ENCODE measurements at places on chromosomes 6 and 20.
A peak's percentile ranks its signal among the peaks of the same experiment; 100 is the strongest.

- H3K36me3 ChIP-seq, result no peaks in the 10 kb centered on the region
- H3K4me3 ChIP-seq, result no peak overlapping the region
- H3K27ac ChIP-seq, result no peak overlapping the region
- no peaks in the 10 kb centered on the region for H3K27me3 ChIP-seq
These were observed 386.9 kb downstream of the CDH26 start for GRCh38 chr20:60345106-60345505.

DNA sequence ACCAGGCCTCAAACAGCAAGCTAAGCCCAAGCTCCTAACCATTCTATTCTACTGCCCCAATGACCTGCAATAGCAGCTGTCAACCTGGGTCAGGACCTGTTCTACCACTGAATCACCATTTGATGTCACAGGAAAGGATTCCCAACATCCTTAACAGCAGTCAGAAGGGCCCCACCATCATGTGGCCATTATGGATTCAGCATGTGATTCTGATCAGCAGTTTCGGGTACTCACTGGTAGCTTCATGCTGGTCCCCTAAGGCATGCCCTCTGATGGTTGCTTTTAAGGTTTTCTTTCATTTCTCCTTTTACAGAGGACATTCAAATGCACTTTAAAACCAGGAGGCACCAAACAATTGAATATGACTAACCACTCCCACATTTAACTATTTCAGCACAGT lies 37.3 kb upstream of the MAP7 start:
- H3K27ac ChIP-seq, result no peak overlapping the region
- H3K27me3 ChIP-seq, result no peaks in the 10 kb centered on the region
- no peaks in the 10 kb centered on the region for H3K4me1 ChIP-seq
- no peak overlapping the region for H3K4me3 ChIP-seq

DNA sequence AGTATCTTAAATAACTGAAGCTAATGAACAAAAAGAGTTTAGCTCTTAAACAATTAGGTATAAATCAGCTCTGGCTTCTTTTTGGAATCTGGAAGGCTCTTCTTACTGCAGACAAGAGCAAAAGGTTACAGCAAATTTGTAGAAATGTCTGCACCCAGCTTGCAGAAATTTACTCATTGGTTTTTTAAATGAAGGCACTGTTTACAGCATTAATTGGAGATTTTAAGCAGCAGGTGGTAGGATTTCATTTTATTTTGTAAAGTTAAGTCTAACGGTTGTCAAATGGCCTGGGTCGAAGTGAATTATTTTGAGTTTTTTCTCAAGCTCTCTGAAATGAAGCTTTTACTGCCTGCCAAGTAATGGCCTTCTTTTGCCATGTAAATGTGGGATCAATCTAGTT lies 102.1 kb downstream of the NRSN1 start:
- no peak overlapping the region for H3K4me3 ChIP-seq
- H3K27me3 ChIP-seq, result peaks cover 19% of the 10 kb centered on the region
- H3K4me1 ChIP-seq, result peaks cover 5% of the 10 kb centered on the region
- no peaks in the 10 kb centered on the region for H3K36me3 ChIP-seq
- H3K27ac ChIP-seq, result no peak overlapping the region
- no peak for DNase-seq

GRCh38 chr20:47818996-47819609 lies 33.8 kb upstream of the SULF2 start:
- H3K27ac ChIP-seq, result no peak overlapping the region
- no peak overlapping the region for H3K4me3 ChIP-seq
- H3K36me3 ChIP-seq, result no peaks in the 10 kb centered on the region
- no peaks in the 10 kb centered on the region for H3K4me1 ChIP-seq
- H3K27me3 ChIP-seq, result peaks cover 31% of the 10 kb centered on the region

- peaks cover 38% of the 10 kb centered on the region for H3K4me1 ChIP-seq
- peak overlapping the region; percentile 99 for H3K27ac ChIP-seq
- H3K36me3 ChIP-seq, result peaks cover 21% of the 10 kb centered on the region
- H3K27me3 ChIP-seq, result no peaks in the 10 kb centered on the region
- peak overlapping the region; percentile 93 for H3K4me3 ChIP-seq
These were observed 2.2 kb downstream of the BICRAL start for GRCh38 chr6:42783876-42784642.

- H3K36me3 ChIP-seq, result peaks cover 2% of the 10 kb centered on the region
- no peak for DNase-seq
- peaks cover 21% of the 10 kb centered on the region for H3K4me1 ChIP-seq
- peaks cover 57% of the 10 kb centered on the region for H3K27me3 ChIP-seq
- no peak overlapping the region for H3K4me3 ChIP-seq
These were observed 306 bp downstream of the EBF4 start for GRCh38 chr20:2692886-2693285.

GRCh38 chr20:40990542-40991120 lies 38.0 kb upstream of the TOP1 start:
- H3K36me3 ChIP-seq, result peaks cover 2% of the 10 kb centered on the region
- peak; percentile 88 for DNase-seq
- H3K4me1 ChIP-seq, result peaks cover 51% of the 10 kb centered on the region
- H3K27me3 ChIP-seq, result no peaks in the 10 kb centered on the region
- H3K27ac ChIP-seq, result peak overlapping the region; percentile 87
- H3K4me3 ChIP-seq, result no peak overlapping the region

DNA sequence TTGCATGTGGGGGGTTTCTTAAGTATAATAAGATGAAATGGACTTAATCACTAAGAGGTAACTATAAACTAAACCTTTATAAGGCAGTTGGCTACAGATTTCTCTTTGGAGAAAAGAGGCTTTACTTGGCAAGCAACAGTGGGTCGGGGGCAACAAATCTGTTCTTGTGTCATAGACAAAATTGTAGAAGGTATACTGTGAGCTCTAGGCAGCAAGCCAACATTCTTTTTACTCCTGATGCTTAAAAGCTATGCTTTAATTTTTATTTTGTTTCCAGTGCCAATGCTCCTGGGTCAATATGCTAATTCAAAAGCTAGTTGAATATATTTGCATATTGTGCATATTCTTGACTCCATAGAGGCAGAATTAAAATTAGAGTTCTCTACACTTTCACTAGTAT lies 495.4 kb downstream of the BTBD3 start:
- H3K36me3 ChIP-seq, result no peaks in the 10 kb centered on the region
- H3K4me3 ChIP-seq, result no peak overlapping the region
- H3K27ac ChIP-seq, result no peak overlapping the region

Data from activated CD8-positive, alpha-beta memory T cell treated with anti-CD3 and anti-CD28 coated beads, Interleukin-2, amount 10 ng/mL, durations not matched to agents 7 days and 5 days (primary cell).